ENCODE measurements at places on chromosomes 5 and 9.

GRCh38 chr9:102768002-102768401 is 227.1 kb upstream of the CYLC2 start:
- no peak for DNase-seq

DNA sequence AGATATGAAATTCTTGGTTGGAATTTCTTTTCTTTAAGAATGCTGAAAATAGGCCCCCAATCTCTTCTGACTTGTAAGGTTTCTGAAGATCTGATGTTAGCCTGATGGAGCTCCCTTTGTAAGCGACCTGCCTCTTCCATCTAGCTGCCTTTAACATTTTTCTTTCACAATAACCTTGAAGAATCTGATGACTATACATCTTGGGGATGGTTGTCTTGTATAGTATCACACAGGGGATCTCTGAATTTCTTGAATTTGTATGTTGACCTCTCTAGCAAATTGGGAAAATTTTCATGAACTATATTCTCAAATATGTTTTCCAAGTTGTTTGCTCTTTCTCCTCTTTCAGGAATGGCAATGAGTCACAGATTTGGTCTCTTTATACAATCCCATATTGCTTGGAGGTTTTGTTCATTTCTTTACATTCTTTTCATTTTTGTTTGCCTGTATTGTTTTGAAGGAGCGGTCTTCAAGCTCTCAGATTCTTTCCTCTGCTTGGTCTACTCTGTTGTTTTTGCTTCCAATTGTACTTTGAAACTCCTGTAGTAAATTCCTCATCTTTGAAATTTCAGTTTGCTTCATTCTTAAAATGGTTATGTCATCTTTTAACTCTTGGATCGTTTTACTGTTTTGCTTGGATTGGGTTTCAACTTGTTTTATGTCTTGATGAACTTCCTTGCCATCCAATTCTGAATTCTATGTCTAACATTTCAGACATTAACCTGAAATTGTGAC is 245.2 kb upstream of the TARS1 start:
- no peak for DNase-seq

GRCh38 chr5:60633341-60633740 is 66.6 kb downstream of the DEPDC1B start:
- no peak for DNase-seq

DNA sequence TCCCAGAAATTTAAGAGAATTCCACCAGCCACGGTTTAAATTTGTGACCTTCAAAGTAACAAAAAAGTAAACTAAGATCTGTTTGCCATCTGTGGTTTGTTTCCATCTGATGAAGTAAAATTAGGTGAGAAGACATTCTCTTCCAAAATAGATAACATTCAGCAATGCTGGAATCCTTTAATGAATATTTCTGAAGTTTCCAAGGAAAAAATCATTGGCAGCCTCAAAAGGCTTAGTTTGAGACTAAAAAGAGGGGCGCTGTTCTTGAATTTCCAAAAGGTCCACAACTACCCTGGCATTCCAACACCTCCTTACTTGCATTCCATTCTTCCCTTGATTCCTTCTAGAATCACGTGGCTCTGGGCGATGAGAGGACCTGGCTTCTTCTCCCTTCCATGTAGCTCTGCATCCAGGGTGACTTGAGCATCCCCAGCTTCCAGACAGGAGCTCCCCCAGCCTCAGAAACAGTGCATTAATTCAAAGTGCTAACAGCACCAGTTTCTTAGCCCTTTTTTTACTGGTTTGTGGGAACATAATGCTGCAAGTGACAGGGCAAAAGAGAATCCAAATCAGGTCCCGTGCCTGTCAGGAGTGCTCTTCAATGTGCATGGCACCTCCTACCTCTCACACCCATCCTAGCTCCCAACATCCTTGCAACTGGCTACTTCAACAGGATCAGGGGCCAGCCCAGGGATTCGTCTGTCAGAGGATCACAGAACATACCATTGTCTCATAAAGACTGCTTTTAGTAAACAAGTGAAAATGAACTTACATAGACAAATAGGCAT is 191.5 kb upstream of the S1PR3 start:
- no peak for DNase-seq

DNA sequence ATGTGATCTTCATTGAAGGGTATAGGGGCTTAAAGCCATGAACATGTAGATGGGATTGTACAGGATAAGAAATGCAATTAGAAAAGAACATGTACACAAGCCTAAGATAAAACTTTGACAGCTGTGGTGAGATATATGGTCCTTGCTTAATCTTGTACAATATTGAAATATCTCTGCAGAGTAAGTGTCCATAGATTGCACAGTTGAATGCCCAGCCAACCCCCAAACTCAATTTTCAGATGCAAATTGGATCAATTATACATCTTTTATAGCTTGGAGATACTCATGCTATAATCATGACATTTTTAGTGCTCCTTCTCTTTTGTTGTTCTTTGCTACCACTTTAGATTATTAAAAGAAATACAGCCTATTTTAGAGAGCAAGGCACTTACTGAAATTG is 59.5 kb upstream of the CHSY3 start:
- no peak for DNase-seq

- no peak for DNase-seq
Observed at GRCh38 chr9:109101810-109102209, 17.9 kb downstream of the TMEM245 start.

GRCh38 chr9:117300371-117301110 is 114.3 kb downstream of the ASTN2 start:
- no peak for DNase-seq

DNA sequence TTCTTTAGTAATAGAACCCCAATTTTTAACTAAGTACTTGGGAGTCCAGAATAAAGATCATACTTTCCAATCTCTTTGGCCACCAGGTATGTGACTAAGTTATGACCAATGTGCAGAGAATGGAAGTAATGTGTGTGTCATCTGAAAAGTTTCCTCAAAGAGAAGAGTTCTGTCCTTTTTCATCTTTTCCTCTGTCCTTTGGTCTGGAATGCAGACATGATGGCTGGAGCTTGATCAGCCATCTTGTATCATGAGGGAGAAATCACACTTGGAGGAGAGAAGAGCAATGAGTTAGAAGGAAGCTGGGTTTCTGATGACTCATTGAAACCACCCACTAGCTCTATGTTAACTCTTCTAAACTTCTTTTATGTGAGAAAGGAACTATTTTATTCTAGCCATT is 5.5 kb upstream of the CPEB4 start:
- no peak for DNase-seq

DNA sequence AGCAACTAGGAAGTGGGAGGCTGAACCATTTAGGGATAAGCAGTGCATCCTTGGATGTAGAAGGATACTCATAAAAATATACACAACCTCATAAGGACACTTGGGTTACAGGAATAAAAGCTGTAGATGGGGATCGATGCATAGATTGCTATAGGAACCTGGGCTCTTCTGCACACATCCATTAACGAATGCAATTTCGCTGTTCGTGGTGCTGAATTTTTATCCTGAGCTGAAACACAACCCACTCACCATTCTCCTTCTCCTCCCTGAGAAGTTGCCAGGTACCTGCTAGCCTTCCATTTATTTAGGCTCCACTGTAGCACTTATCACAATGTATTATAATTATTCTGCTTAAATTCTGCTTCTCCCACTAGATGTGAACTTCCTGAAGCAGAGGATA is 320.6 kb upstream of the BRINP1 start:
- DNase-seq = peak; percentile 11

GRCh38 chr9:91839926-91840465 is 110.0 kb downstream of the ROR2 start:
- DNase-seq = no peak

DNA sequence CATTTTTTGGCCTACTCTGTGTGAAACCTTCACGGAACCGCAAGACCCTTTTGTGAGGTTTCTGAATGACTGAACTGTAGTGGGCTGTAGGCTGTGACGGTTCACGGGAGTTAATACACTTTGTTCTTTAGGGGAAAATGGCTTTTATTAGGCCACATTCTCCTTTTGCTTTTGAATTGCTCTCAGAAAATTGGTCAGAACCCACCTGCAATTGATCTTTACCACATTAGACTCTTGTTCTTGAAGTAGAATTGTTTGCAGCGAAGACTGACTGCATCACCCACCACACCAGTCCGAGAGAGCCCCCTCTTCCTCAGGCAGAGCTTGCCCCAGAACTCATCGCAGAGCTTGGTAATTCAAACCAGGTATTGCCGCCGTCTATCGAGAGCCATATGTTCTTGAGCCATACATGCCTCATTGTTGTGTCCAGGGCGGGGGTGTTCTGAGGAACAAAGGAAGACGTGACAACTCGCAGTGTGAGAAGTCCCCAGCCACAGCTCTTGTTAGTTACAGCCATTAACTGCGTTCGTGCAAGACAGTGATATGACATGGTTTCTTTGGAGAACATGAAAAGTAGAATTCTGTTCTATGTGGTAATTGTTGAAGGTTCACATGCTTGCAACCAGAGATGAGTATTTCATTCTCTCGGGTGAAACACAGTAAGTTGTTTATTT is 166.4 kb upstream of the OTULINL start:
- no peak for DNase-seq

DNA sequence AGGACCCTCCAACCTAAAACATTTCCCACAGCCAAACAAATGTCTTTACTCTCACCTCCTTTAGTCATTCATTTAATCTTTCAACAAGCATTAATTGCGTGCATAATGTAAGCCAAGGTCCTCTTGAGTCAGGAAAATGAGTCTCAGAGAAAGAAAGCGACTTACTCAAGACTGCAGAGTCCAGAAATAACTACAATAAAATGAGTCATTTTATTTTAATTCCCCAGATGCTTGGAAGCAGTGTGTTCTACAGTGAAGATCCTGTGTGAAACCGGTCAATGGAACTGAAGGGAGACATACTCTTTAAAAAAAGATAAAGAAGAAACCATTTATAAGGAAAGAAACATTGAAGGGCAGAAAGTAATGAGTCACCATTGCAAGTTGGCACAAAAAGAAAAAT is 513.7 kb downstream of the CDK5RAP2 start:
- no peak for DNase-seq

DNA sequence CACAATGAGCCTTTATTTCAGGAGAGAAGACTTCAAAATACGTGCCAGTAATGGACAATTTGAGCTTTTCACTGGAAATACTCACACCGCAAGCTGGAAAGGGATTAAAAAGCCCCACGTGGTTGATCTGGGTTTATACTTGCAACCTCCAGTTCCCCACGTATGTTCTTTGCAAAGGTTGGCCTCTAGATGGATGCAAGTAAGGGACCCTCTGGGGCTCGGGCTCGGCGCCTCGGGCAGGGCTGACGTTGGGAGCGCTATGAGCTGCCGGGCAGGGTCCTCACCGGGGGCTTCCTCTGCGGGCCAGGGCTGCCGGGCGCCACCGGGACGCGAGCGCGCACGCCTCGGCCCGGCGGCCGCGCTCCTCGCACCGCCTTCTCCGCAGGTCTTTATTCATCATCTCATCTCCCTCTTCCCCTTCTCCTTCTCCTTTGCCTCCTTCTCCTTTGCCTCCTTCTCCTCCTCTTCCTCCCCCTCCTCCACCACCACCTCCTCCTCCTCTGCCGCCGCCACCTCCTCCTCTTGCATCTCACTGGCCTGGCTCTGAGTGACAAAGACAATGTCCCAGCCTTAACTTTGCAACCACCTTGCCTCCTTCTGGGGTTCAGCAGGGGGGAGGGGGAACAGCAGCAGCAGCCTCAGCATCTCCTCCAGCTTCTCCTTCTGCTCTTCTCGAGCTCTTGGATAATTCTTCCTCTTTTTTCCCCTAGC is 701 bp upstream of the ZNF462 start:
- no peak for DNase-seq

- DNase-seq = no peak
Observed at GRCh38 chr9:91334053-91334452, 27.7 kb downstream of the AUH start.

DNA sequence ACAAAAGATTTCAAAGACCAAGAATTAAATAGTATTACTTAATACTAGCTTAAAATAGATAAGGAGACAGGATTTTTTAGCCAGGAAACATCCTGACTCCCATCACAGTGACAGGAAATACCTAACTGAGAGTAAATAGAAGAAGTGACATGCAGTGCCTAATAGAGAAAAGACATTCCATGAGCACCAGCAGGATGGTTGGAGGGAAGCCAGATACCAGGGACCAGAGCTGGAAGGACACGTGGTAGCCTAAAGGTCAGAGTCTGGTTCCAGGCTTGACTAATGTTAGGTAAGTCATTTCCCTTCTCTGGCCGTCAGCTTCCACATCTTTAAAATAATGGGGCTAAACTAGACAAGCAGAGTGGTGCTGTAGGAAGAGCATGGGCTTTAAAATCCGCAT is 41.6 kb downstream of the CDK5RAP2 start:
- no peak for DNase-seq

- DNase-seq = no peak
Observed at GRCh38 chr5:109455598-109456096, 45.9 kb upstream of the PJA2 start.

DNA sequence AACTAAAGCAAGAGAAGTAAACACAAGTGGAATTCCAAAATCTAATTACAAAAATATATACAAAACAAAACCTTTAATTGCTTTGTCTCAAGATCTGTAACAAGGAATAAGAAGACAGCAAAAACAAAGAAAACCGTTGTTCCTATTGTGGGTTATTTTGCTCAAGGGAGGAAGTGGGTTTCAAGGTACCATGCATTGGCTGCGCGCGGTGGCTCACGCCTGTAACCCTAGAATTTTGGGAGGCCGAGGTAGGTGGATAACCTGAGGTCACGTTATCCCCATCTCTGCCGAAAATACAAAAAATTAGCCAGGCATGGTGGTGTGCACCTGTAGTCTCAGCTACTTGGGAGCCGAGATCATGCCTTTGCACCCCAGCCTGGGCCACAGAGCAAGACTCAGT is 12.1 kb upstream of the IQGAP2 start:
- DNase-seq = no peak

DNA sequence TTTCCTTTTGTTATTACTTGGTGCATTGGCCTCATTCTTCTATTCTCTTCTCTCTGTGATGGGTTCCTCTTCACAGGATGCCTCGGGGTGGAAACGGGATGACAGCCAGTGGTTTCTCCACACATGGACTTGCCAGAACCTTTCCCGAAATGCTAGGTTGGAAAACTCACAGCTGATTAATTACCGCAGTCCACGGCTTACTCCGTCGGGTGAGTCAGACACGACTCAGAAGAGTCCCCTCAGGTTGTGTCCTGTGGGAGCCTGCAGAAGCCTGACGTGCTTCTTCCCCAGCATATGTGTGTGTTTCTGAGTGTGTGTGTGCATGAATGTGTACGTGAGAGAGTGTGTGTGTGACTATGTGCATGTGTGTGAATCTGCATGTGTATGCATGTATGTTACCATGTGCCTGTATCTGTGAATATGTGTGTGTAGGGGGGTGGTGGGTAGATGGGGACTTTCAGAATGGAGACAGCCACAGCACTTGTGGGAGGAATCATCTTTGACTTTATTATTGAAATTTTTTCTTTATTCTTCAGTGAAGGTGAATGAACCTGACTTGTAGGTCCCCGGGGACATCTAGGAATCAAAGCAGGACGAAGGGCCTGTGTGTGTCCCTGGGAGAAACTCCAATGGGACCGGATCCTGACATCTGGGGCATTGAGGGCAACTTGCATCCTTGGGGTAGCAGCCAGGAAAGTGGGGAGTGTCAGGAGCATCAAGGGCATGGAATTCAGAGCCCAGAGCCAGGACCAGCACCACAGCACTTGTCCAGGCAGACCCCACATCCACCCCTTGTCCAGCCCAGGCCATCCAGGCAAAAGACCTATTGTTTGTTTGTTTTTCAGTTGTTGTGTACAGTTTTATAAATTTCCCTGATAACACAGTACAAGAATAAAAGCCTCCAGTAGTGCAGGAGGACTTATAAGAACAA is 21.9 kb upstream of the MED10 start:
- no peak for DNase-seq
